ENCODE measurements at places on chromosomes 5 and 9. TPM values are rescaled to one million over a fixed set of nuclear protein-coding genes. Genes with fewer than 3 reads are reported as not detected.

GRCh38 chr9:95188459-95188858, 129.1 kb downstream of the FANCC start:
- no peak for DNase-seq

GRCh38 chr5:103908336-103909080, 345.9 kb upstream of the NUDT12 start:
- no peak for DNase-seq

DNA sequence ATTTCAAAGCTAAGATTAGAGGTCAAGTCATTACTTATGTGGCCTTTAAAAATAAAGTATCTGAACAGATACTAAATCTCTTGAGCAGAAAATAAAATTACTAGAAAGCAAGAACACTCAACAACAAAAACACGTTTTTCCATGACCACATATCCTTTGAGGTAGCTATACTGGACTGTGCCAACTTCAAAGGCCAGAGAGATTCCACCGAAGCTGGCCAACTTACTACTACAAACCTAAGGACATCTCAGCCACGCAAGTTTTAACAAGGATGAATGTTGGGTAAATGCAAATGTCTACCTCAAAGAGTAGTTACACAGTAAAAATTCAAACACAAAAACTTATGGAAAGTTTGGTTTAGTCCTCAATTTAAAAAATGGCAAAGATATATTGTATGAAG, 18.9 kb downstream of the PFDN1 start:
- no peak for DNase-seq

- peak; percentile 25 for DNase-seq
Observed at GRCh38 chr9:78213712-78214111, 22.2 kb upstream of the CEP78 start.

DNA sequence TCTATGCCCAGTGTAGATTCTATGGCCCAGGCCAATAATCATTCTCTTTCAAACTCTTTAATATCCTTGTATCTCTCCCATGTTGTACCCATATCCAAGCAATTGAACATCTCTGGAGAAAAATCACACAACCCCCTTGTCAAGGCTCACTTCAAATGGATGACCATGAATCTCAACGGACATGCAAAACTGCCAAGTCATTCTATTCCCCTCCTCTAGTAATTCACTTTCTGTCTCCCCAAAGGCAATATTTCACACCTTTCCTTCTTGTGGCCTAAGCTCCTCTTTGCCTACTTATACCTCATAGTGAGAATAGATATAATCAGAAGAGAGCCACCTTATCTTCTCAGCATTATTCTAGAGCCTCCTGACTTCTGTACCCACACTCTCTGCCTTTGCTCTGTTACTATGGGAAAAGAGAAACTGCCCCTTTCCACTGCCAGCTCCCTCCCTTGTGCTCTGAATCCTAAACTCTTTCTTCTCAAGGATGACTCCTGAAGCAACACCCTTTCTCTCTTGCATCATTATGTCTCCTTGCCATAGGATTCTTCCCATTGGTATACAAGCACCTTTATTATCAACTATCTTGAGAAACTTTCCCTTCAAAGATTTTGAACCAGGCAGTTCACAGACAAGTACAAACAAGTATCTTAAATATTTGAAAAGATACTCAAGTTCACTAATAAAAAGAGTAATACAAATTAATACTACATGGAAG, 66.1 kb downstream of the RPS23 start:
- DNase-seq = no peak

GRCh38 chr9:33846231-33846630, 29.3 kb downstream of the UBE2R2 start:
- no peak for DNase-seq

SPATA31E1 gene
- total RNA-seq = not detected

Measured in RPMI7951 (cell line).